ENCODE measurements at places on chromosomes 2 and 18. TPM values are rescaled to one million over a fixed set of nuclear protein-coding genes. Genes with fewer than 3 reads are reported as not detected.
A peak's percentile ranks its signal among the peaks of the same experiment; 100 is the strongest.

Gene PSTPIP2
- total RNA-seq, result 4.0 TPM

Gene CAPN14
- 0.09 TPM for total RNA-seq

Gene CRYBA2
- not detected for total RNA-seq

Gene ASB18
- total RNA-seq, result 1.1 TPM

- peak; percentile 62 for DNase-seq
Observed at GRCh38 chr18:45745817-45746461, 22.0 kb downstream of the SLC14A1 start.

DNA sequence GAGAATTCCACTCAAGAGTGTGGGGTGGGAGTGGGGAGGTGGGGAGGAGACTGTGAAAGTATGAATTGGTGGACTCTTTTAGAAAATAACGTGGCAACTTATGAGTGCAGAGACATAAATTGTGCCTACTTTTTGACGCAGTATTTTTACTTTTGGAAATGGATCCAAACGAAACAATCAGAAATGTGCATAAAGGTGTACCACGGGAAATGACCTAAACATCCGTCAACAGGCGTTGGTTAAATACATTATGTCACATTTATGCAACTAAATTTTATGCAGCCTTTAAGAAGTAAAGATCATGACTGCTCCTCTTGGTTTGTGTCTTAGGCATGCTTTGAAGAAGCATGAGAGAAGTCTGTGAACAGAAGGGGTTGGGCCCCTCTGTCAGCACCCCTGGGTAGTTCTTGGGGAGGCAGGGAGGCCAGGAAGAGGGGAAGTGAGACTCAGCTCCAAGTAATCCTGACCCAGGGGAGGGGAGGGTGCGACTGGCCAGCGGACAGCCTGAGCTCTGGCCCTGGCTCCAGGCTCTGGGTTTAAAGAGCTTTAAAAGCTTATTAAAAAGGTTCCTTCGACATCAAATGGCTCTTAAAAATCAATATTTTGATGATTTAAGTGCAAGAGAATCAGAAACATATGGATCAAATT lies 126.4 kb upstream of the HAAO start:
- DNase-seq, result no peak

GRCh38 chr18:74264303-74265020 lies 27.3 kb downstream of the CYB5A start:
- no peak for DNase-seq

- DNase-seq, result no peak
Observed at GRCh38 chr2:3689998-3690748, 13.2 kb upstream of the DCDC2C start.

DNA sequence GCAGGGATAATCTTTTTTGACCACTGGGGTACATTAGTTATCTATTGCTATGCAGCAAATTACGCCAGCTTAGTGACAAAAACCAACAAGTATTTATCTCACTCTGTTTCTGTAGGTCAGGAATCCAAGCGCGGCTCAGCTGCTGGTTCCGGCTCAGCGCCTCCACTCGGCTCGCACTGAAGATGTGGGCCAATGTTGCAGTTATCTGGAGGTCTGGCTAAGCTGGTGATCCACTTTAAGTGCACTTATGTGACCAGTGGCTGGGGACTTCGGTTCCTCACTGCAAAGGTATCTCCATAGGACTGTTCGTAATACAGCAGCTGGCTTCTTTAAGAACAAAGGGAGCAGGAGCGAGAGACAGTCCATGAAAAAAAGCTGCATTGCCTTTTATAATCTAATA lies 591.9 kb downstream of the TMEM182 start:
- DNase-seq, result no peak
